ENCODE measurements at places on chromosomes 7 and 10.

- no peak for DNase-seq
Observed at GRCh38 chr7:26477381-26477990, 185.8 kb downstream of the SNX10 start.

GRCh38 chr7:15967551-15967950 is 281.1 kb upstream of the MEOX2 start:
- DNase-seq, result no peak

- DNase-seq, result no peak
Observed at GRCh38 chr7:68963552-68963951, 634.7 kb upstream of the AUTS2 start.

DNA sequence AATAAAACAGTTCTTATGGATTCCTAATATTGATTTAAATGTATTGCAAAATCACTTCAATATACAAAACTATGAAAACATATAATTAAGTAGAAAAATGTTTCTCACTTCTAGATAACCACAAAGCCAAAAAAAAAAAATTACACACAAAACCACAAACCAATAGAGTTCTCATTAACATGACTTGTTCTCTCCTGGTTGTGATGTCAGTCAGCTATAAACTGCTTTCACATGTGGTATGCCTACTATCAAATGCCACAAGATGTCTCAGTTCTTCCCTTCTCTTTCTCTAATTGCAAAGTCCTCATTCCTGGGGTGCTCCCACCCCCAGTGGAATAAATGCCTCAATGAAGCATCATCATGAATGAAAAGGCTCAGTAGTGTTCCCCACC is 16.6 kb downstream of the GNAI1 start:
- DNase-seq, result no peak

GRCh38 chr7:50641442-50642405 is 76.5 kb upstream of the DDC start:
- no peak for DNase-seq

DNA sequence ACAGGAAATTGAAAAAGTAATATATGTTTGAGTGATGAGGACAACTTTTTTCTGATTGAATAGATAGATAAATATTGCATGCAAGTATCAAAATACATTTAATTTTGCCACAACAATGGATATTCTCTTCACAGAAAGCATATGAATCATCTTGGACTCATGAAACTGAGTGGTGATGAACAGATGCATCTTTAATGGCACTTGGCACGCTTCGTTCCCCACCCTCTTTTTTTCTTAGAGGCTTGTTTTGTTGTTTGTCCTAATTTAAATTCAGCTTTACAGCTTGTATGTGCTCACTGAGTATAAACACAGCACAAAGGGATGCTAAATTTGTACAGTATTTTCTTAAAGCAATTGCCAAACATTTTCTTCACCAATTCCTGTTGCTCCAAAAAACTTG is 145.0 kb upstream of the YAE1 start:
- DNase-seq, result no peak

- DNase-seq, result peak; percentile 30
Observed at GRCh38 chr10:71035511-71036296, 147.3 kb upstream of the PCBD1 start.

DNA sequence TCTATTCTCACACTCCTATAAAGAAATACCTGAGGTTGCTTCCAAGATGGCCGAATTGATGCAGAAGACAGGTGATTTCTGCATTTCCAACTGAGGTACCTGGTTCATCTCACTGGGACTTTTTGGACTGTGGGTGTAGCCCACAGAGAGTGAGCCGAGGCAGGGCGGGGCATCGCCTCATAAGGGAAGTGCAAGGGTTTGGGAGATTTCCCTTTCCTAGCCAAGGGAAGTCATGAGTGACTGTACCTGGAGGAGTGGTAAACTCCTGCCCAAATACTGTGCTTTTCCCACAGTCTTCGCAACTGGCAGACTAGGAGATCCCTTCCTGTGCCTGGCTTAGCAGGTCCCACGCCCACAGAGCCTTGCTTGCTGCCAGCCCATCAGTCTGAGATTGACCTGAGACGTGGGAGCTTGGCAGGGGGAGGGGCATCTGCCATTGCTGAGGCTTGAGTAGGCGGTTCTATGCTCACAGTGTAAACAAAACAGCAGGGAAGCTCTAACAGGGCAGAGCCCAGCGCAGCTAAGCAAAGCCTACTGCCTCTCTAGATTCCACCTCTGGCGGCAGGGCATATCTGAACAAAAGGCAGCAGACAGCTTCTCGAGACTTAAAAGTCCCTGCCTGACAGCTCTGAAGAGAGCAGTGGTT is 152.2 kb downstream of the ARL4A start:
- DNase-seq, result peak; percentile 16

DNA sequence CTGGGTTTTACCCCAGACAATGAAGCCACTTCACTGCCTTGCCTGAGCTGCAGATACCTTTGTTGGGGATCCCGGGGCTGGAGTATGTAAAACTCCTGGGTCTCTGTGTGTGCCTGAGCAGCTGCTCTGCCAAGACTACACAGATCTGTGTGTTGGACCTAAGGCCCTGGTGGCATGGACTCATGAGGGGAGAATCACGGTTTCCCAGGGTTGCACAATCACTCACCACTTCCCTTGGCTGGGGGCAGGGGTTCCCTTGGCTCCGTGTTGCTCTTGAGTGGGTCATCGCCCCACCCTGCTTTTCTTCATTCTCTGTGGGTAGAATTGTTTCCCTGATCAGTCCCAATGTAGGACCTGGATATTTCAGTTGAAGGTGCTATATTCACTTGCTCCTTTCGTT is 13.9 kb upstream of the TBATA start:
- no peak for DNase-seq

DNA sequence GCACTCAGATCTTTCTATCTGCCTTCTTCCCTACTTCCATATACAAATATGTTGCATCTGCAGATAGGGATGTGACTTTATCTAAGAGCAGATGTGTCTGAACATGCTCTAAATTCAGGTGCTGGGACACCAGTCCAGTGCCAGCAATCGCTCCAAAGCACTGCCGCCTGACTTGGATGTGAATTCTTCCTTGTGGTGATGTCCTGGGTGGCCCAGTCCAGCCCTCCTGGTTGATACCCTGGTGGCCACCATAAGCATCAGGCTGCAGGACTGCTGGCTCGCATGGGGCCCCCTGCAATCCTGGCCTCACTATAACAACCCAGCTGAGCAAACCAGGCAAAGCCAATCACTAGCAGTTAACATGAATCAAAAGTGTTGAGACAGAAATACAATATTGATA is 149.2 kb upstream of the PDE1C start:
- no peak for DNase-seq

DNA sequence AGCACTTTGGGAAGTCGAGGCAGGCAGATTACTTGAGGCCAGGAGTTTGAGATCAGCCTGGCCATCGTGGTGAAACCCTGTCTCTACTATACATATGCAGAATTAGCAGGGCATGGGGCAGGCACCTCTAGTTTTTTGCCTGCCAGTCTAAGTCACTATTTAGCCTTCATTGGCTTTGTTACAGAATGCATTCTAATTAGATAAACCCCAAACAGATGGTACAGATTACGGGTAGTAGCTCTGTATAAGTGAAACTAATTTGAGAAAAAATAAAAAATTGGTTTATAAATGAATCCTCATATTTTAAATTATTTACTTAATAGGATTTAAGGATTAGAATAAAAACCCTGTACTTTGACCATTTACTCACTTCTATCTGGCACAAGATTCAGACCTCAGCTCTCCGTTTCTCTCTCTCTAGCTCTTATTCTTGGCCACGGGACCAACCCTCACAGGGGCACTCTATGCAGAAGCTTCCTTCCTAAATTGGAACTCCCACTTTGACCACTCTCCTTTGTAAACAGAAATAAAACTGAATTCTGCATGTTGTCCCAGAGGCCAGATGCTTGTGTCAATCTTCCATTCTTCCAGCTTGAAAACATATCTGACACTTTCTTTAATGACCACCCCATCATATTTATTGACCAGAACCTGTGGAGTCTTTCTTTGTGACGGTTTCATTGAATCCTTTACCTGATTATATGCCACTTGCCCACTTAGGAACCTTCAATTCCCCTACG is 26.8 kb downstream of the BET1 start:
- DNase-seq, result no peak

DNA sequence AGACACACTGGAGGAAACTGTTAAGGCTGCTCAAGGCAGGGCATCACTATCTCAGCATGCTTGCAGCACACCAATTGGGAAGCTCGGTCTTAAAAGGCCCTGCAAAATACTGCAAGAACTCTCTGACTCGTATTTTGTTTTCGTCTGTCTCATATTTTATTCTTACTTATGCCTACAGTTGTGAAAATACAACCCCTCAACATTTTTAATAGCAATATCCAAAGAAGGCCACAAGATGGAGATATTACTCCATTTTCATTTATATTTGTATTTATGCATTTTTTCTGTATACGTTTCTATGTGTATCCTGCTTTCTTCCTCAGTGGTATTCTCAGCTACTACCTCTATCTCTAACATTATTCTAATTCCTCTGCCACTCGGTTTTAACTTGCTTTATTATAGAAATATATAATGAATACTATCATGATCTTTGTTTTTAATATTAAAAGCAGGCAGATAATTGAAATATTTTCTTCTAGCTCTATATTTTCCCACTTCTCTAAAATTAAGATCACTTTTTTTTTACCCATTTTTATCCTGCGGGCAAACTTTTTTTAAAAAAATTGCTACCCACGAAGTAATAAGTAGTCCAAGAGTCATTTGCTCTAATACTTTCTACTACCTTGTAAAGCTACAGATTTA is 10.0 kb downstream of the DNAJC1 start:
- DNase-seq, result no peak

DNA sequence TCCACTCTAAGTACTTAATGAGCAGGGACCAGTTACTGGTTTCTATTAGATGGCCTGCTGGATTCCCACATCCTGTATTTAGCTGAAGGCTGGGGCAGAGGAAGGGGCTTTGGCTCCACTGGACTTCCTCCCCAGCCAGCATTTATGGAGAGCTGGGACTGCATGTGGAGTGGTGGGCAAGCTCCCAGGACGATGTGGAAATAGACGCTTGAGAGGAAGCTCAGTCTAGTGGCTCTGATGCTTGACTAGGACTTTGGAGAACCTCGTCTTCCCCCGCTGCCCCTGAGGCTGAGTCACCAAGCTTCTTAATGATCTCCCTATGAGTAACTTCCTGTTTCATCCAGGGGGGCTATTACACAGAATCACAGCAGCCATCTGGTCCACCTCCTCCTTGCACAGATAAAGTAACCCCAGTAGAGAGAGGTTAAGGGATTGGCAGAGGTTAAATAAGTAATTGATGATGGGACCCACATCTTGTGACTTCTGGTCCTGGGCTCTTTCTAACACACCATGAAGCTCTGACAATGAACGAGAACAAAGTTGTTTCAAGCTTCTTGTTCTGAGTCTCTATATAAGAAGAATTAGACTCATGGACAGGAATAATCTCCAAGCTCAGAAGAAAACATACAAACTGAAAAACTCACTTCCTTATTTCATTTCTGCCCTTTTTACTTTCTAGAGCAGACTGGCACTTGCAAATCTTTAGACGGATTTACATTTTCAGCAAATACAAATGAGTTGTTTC is 126.2 kb downstream of the PRPF18 start:
- DNase-seq, result no peak

DNA sequence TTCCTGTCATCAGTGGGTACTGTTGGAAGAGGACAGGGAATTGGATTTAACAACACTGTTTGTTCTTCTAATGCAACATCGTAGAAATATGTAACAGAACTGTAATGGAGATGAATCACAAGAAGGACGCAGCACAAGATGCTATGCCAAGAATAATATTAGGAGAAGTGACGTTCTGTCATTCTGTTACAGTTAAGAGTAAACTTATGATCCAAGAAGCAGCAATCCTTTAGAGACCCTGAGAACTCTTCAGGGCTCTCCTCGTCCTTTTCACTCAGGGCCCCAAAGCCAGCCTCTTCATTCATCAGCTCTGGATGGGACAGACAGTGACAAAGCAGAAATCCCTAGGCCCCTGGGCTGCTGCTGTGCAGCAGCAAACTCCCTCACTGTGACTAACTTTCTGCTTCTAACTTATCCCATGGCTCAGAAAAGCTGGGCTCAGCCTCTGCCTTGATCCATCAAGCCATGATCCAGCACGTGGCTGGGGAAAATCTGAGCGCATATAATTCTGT is 8.7 kb upstream of the IL6 start:
- no peak for DNase-seq

DNA sequence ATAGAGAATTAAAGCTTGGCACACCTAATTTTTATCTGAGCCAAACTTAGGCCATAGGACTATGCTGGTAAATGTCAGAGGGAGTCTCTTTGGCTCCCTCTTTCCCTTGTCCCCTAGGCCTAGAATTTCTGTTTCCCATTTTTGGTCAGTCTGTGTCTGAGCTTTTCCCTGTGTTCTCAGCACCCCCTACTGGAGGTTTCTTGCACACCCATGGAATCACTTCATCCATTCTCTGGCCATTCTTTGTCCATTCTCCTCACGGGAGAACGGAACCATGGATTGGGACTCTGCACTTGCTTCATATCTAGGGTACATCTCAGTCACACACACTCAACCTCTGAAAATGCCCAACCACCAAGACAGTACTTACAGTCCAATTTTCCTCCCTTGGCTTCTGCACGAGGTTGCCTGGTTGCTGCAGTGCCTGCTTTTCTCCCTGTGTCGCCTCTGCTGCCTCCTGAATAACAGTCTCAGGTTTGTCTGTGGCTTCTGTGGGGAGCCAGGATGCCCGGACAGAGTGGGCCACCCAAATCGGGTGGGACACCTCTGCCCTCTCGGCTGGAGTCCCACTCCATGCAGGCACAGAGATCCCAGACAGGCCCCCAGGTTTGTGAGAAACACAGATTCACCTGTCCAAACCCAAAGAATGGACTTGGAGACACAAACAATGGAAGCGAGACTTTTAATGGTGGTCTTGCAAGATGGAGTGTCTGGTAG is 35.1 kb upstream of the DNAH11 start:
- no peak for DNase-seq

DNA sequence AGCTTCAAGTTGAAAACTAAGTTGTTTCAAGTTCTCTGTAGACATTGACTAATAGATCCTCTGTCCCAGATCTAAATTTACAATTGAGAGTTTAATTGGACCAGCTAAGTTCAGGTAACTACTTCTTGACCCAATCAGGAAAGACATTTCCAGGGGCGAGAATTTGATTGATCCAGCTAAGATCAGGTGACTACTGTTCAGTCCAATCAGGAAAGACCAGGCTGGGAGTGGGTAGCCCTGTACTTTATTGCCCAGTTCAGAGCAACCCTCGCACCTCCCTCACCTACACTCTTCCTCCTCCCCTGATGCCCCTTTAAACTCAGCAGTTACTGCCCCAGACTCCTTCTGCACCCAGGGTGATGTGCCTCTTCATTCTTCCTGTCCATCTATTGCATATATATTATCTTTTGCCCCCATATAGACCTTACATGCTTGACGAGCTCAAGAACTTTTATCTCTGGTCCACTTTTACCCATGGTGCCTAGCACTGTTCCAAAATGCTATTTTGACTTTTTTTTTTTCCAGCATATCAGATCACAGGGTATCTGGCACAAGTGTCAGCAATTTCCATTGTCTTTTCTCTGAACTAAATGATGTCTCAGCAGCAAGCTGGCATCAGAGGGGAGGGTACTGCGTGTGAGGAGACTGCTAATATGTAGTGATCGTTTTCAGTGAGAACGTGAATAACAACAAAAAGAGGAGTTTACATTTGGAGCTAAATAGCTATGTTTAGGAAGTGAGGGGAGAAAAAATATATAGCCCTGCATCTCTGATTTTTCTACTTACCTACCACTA is 169.4 kb downstream of the KIAA1217 start:
- DNase-seq, result no peak

All from NCI-H2107 (cell line).